ENCODE measurements at places on chromosomes 6 and 20.

DNA sequence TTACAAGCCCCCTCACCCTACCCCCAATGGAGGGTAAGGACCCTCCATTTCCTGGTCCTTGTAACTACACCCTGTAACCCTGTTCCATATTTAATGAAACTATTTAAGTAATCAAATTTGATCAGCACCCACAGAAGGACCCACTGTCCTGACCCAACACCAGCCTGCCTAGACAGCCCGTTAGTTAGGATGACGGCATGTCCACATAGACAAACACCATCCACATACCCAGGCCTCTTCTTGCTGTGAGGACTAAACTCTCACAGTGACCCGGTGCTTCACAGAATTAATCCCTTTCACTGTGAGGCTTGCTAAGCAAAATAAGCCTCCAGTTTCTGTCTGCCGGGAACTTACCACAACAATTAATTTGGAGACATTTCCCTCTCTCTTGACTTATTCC is 32.8 kb upstream of the FOXQ1 start:
- DNase-seq = no peak

- no peak for DNase-seq
Measured at GRCh38 chr20:62978561-62978943, 26.0 kb downstream of the SLC17A9 start.

DNA sequence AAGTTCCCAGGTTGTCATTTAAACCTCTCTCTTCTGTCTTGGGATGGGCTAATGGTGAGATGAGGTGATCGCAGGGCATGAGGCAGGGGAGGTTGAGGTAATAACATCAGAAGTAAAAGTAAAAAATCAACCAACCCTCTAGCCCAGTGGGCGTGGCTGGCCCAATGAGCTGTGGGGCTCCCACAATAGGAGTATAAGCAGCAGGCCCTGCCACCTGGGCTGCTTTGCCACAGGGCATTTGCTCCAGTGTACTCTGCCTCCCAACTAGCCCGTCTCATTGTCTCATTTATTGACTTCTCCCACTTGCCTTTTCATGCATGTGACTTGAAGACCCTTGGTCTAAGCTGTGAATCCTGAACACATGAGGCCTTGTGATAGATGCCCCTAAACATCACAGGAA is 62.8 kb downstream of the PHACTR3 start:
- DNase-seq = no peak

- DNase-seq = no peak
Measured at GRCh38 chr20:64133951-64134407, 26.6 kb upstream of the NPBWR2 start.

DNA sequence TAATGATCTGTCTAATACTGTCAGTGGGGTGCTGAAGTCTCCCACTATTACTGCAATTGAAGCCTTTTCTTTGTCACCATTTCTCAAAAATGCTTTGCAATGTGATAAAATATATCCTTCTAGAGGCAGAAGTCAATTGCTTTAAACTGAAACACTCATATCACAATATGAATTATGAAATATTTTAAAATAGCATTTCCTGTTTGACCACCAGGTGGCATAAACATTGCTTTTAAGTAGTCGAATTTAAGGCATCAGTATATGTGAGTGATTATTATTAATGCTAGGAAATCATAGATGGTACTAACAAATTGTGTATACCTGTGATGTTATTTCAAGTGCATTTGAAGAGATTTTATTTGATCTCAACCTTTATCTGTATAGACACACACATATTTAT is 87.5 kb downstream of the MEI4 start:
- no peak for DNase-seq

GRCh38 chr20:22403632-22404361 is 180.6 kb downstream of the FOXA2 start:
- no peak for DNase-seq

DNA sequence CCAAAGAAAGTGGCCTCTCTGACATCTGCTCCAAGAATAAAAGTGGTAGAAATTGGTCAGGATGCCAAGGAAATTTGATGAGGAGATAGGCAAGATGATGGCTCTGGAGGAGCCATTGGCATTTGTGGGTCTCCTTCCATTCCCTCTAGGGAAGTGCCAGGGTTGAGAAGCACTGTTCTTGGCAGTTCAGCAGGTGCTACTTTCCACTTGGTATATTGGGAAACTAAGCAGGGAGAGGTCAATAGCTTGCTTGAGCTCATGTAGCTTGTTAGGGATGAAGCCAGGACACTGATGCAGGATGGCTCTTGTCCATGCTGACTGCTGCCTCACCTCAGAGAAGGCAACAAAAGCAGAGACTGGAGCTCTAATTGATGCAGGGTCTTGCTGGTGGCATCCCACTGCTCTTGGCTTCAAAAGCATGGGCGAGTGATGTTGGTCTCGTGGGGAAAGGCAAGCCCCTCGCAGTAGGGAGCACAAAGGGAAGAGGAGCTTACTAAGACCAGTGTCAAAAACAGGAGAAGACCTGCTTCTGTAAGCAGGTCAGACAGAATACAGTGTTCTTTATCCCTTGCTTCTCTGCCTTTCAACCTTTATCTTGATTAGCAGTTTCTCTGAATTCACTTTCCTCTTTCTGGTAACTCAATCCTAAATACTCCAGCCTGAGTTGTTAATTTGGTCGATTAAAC is 73.1 kb upstream of the RIPOR2 start:
- no peak for DNase-seq

GRCh38 chr6:24926192-24926591 is 9.6 kb downstream of the RIPOR2 start:
- DNase-seq = no peak

GRCh38 chr6:53567701-53568100 is 22.8 kb upstream of the GCLC start:
- DNase-seq = no peak

DNA sequence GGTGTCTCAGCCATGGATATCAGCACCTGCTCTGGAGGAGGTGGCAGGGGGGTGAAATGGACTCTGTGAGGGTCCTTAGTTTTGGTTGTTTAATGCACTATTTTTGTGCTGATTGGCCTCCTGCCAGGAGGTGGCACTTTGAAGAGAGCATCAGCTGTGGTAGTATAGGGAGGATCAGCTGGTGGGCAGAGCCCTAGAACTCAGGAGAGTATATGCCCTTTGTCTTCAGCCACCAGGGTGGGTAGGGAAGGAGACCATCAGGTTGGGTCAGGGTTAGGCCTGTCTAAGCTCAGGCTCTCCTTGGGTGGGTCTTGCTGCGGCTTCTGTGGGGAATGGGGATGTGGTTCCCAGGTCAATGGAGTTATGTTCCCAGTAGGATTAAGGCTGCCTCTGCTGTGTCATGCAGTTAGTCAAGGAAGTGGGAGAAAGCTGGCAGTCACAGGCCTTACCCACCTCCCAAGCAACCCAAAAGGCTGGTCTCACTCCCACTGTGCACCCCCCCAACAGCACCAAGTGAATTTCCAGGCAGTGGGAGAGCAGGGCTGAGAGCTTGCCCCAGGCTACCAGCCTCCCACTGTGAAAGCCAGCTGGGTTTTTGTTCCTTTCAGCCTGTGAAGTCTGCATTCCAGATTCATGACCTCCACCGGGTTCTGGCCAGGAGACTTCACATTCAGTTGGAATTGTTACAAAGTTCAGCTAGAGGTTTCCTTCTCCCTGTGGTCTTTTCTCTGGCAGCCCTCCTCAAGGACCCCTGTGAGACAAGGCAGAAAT is 5.7 kb upstream of the OSTM1 start:
- DNase-seq = no peak

GRCh38 chr6:22886650-22887581 is 317.6 kb downstream of the HDGFL1 start:
- DNase-seq = no peak

DNA sequence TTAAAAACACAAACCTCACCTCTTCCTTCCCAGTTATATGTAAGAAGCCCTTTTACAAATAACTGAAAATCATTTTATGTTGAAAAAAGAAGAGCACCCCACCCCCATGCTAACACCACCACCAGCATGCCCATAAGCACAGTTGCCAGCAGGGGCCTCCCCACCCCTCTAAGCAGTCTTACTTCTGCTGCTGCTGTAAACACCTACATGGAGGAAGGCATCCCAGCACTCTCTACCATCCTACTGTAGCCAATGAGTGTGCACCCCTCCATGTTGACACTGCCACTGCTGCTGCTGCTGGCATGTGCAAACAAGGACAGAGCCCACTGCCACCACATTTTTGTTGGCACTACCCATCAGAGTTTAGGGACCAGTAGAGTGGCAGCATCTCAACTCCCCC is 49.6 kb upstream of the PHIP start:
- DNase-seq = no peak

GRCh38 chr6:167756597-167756996 is 70.1 kb upstream of the AFDN start:
- no peak for DNase-seq

- DNase-seq = no peak
Measured at GRCh38 chr6:37979392-37980221, 160.1 kb downstream of the ZFAND3 start.

Data from stimulated activated CD8-positive, alpha-beta memory T cell treated with anti-CD3 and anti-CD28 coated beads, Interleukin-2, amount 100 ng/mL, for 1 hour (primary cell).